ENCODE measurements at places on chromosomes 12 and 14.

DNA sequence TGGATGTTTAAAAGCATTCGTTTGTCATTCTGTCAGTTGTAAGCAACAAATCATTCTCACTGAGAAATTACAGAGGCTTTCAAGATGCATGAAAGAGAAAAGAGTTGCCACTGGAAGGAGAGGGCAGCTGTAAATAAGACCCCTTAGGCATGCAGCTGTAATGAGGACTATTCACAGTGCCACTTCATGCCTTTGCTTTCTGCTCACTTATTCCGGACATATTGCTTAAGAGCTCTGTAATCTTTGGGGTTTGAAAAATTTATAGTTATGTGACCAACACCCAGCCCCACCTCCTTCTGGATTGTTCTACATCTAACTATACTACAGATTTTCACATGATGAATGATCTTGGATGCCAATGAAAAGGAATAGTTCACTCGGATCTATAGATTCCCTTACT is 194.8 kb upstream of the DCN start:
- no peak for DNase-seq

DNA sequence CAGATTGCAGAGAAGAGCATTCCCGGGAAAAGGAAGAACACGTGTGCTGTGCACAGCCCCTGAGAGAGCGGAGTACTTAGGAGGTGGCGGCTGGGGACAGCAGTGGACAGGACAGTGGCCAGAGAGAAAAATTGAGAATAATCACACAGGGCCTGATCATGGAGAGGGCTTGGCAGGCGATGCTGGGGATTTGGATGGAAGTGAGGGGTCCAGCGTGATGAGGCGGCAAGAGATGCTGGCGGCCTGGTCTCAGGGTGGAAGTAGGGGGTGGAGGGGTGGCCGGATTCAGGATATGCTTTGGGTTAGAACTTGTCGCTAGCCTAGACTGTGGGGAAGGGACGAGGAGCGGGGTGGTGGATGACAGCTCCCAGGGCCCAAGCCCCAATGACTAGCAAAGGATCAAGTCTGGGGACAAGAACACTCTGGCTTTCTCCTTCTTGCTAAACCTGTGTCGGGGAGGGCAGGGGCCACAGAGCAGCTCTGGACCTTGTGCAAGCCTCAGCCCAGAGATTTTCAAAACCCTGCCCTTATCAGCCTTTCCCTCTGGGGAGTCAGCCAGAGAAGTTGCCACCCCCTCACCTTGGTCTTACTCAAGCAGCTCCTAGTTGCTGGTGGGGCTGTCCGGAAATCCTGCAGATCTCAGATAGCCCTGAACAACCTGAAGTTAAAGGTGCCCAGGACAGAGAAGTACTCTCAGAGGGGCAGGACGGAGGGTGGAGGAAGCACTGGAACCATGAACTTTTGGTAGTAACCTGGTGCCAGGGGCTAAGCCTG is 1.3 kb downstream of the HVCN1 start:
- DNase-seq = no peak

DNA sequence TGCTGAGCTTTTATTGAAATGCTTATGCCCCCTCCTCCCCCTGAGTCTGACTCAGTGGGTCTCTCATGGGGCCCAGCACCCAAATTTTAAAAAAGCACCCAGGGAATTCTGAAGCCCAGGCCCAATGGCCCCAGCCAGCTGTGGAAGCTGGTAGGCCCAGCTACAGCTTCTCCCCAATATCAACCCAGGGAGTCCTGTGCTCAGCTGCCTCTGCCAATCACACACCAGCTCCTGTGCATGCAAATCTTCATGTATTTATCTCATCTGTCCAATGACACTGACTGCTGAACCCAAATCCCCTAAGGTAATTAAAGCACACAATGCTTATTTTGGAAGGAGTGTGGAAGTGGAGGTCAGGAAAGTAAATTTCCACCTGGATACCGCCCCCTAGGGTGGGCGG is 76.3 kb downstream of the CCDC88C start:
- DNase-seq = no peak

- DNase-seq = no peak
Observed at GRCh38 chr12:26749781-26750180, 83.2 kb downstream of the ITPR2 start.

- no peak for DNase-seq
Observed at GRCh38 chr12:54868690-54869089, 14.4 kb downstream of the MUCL1 start.

DNA sequence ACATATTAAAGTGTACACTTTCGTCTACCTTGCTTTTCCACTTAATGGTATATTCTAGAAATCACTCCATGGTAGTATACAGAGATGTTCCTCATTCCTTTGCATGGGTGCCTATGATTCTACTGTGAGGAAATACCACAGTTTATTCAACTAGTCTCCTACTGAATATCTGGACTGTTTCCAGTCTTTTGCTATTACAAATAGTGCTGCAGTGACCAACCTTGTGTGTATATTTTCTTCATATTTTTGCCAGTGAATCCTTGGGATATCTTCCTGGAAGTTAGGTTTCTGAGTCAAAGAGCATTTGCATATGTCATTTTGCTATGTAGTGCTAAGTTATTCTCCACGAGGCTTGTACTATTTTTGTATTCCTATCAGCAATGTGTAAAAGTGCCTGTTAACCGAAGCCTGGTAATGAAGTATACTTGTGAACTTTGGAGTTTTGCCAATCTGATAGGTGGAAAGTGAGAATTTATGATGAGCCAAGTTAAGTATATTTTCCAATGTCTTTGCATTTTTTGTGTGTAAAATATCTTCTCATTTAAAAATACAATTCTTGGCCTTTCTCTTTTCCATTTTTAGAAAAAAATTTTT is 31.3 kb upstream of the TMEM263 start:
- DNase-seq = no peak

GRCh38 chr14:99541211-99541610 is 60.0 kb downstream of the CCNK start:
- DNase-seq = no peak

GRCh38 chr14:66650491-66650911 is 142.6 kb downstream of the GPHN start:
- peak; percentile 88 for DNase-seq

DNA sequence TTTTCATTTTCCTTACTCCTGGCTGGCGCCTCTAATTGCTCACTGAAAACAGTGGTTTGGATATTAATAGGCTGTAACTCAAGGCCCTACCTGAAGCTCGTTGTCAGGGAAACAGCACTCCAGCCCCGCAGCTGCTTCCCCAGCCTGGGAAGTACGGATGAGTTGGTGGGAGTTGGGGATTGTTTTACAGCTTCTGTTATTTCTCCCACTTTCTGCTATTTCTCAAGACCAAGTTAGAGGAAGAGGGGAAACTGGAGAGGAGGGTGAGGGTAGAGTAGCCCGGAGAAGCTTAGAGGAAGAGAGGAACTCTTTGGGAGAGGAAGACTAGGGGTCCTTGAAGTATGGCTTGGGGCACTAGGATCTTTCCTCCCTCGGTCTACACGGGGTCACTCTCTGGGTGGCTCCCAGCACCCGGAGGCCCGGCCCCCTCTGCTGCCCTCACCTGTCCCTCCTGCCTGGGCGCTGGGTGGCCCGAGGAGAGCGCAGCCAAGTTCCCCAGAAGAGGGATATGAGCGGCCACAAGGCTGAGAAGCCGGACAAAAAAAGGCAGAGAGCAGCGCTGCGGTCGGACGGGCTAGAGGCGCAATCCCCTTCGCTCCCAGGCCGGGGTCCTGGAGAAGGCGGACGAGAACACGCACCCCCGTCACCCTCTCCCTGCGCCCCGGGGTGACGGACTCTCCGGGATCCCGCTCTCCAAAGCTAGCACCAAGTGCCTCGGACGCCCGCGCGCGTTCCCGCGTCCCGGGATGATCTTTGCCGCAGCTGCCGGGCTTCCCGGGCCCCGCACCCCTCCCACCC is 671 bp downstream of the SPTB start:
- DNase-seq = no peak

- DNase-seq = peak; percentile 41
Observed at GRCh38 chr12:112686373-112686772, 105.2 kb upstream of the RPH3A start.

GRCh38 chr14:102210421-102211042 is 70.8 kb downstream of the WDR20 start:
- DNase-seq = no peak

- DNase-seq = no peak
Observed at GRCh38 chr12:53969588-53970259, 3.2 kb upstream of the HOXC11 start.

DNA sequence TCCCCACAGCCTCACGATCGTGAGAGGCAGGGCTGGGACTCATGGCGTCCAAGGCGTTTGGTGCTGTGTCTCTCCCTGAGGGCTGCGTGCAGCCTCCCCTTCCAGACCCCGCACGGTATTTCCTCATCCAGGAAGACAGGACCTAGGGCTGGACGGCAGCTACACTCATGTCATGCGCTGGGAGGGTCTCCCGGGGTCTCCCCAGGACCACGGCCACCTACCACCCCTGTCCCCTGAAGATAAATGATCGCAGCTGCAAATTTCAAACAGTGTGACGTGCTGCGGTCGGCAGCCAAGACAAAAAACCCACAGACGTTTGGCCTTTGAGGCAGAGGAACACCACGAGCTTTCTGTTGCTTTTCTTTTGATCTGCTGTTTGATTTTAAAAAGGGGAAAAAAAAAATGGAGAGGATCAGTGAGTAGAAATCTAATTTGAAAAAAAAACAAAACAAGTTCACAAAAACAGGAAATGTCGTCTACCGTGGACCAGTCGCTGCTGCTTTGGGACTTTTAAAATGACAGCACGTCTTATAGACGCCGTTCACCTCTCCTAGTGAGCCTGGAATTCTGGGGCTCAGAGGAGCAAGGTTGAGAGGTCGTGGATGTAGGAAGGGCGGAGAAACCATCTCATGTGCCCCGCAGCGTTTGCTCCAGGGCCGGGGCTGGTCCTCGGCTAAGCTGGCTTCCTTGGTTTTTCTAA is 237.6 kb downstream of the SLC41A2 start:
- DNase-seq = no peak

DNA sequence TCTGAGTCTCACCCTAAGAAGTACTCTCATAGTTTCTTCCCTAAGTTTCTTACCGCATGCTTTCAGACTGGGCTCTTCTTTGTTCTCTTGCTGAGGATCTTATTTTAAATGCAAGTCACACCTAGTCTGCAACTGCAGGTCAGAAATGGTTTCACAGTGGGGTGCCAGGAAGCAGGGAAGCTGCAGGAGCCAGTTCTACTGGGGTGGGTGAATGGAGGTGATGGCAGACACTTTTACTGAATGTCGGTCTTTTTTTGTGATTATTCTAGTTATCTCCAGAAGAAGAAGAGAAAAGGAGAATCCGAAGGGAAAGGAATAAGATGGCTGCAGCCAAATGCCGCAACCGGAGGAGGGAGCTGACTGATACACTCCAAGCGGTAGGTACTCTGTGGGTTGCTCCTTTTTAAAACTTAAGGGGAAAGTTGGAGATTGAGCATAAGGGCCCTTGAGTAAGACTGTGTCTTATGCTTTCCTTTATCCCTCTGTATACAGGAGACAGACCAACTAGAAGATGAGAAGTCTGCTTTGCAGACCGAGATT is 1.7 kb downstream of the FOS start:
- DNase-seq = no peak

DNA sequence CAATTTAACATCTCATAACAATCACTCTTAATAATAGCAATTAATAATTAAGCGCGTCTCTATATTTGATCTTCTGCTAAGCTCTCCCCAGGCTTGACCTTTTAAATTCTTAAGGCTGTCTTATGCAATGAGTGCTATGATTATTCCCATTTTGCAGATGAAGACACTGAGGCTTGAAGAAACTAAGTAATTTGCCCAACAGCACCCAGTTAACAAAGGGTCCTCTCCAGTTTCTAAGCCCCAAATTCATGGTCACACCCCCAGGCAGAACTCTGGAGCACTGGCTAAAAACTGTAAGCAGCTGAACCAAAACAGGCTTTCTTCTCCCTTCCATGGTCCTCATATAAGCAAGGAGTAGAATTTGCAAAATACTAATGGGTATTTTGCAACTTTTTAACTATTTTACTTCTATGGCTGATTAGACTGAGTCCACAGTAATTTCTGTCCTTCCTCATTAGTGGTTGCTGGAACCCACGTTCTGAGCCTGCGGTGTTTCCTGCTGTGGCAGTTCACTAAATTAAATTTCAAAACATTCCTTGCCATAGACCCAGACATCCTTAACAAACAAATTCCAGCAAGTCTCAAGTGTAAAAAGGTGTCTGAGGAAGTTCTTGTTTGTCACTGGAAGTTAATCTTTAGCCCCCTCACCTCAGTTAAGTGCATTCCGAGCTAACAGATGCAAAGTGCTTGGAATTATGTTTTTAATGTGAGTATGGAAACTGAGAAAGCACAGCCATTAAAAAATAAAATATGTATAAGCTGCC is 76.5 kb downstream of the TMEM132D start:
- DNase-seq = no peak

DNA sequence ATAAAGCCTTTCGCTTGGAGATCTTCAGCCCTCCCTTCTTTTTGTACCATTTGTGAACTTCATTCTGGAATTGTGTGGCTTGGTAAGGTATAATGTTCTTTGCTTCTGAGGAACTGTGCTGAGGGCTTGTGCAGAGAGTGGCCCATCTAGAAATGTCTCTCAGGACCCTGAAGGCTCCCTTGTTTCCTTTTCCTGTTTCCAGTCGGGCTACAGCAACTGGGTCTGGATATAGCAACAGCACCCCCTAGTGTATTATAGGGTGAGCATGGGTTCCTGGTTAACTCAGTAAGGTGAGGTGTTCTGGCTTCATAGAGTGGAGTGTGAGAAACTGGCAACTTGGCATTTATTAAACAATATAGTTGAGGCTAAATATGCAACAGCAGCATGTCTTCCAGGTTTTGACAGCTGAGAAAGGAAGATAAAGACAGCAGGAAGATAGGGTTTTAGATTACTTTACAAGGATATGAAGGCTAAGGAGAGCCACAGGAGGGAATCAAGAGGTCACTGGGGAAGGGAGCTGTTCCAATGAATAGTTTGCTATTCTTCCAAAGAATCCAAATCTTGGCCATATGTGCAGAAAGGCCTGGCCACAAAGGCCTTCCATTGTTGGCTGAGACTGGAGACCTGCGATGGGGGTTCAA is 49.1 kb upstream of the RNU6-8 start:
- DNase-seq = peak; percentile 75

GRCh38 chr14:102560458-102561261 is 31.8 kb upstream of the RCOR1 start:
- DNase-seq = no peak

DNA sequence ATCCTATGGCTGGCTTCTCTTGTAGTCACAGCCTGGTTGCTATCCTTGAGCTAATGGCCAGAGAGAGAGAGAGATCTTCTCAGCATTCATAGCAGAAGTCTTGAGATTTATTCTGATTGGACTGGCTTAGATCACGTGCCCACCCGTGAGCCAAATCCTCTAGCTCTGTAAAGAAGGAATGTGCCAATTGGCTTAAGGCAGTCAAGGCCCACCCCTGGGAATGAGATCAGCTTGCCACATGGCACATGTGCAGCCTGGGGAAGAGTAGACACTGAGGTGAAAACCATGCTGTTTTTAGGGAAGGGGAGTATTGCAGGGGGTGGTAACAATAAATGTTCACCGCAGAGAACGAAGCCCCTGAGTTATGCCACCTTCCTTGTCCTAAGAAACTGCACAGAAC is 36.3 kb downstream of the PLEKHG7 start:
- DNase-seq = no peak

DNA sequence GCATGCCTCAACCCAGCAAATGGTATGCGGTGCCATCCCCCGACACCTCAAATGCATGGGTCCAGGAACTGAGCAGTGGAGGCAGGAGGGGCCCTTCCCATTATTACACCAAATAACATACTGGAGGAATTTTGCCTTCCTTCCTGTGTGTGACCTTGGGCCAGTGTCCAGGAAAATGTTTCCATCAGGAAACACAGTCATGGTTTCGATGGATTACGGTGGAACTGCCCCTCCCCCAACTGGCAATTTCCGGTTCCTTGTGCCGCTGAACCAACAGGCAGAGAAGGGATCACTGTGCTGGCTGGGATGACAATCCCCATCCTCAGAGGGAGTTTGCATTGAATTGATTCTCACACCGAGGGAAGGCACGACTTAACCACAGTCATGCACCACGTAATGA is 9.1 kb upstream of the CDC42BPB start:
- peak; percentile 89 for DNase-seq

Measured in dermis microvascular lymphatic vessel endothelial cell (primary cell).